ENCODE measurements at places on chromosomes 2 and 18.

GRCh38 chr2:69041214-69041613, 28.2 kb downstream of the ANTXR1 start:
- DNase-seq, result no peak

DNA sequence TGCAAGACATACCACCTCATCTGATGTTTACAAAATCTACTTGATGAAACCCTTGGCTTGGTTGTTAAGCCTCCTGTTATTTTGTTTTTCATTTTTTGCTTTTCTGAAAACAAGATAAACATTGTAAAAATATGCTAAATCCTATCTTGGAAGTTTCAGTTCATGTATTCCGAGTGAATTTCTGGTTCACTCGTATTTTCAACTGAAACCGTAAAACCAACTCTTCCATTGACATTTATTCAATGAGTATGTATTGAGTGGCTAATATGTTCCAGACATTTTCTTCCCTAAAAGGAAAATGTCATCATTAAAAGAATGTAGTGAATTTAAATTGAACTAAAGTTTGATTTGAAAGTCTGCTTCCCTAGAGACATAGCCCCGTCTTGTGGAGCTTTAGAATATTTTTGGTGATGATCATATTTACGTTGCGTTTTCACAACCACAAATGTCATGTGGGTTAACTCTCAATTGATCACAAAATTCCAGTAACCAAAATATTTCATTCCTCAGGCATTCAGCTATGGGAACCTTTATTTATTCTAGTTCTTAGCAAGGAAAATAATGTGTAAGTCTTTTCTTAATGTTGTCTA, 204.2 kb downstream of the MBD2 start:
- no peak for DNase-seq

DNA sequence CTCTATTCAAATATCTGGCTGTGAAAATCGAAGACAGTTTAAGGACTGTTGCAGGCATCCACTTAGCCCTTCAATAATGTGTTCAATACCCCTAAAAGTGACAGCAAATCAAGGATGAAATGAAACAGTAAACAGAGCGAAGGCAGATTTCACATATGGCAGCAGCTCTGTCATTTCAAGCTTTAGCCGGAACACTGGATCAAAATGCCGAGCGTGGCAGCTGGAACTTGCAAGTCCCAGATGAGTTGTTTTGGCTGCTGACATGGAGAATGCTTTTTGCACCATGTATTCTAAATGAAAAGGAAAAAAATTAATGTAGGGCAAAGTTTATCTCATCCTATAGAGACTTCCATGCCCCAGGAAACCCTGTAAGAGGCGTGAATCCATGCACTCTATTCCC, 18.0 kb downstream of the LRRC30 start:
- peak; percentile 6 for DNase-seq

- no peak for DNase-seq
These were observed 29.4 kb downstream of the ACKR3 start for GRCh38 chr2:236599059-236599458.

- peak; percentile 45 for DNase-seq
These were observed 407.8 kb upstream of the CDH2 start for GRCh38 chr18:28584731-28585130.

GRCh38 chr2:65504201-65504600, 71.8 kb upstream of the SPRED2 start:
- DNase-seq, result no peak

- DNase-seq, result peak; percentile 24
These were observed 64.3 kb downstream of the ACKR3 start for GRCh38 chr2:236633775-236634560.

DNA sequence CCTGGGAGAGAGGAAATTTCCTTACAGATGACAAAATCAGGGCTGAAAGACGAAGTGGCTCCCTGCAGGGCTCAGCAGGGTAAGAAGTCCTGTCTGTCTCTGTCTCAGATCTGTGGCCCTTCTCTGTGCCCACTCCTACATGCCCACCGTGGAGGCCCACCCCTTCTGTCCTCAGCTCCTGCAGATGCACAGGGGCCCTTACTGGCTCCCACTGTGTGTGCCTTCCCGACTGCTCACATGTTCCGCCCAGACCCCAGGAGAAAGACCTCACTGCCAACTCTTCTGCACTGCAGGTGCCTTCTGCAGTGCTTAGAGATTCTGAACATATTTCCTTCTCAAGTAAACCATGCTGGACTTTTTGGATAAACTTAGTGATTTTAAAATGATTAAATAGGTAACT, 1.9 kb upstream of the KCNS3 start:
- DNase-seq, result no peak

DNA sequence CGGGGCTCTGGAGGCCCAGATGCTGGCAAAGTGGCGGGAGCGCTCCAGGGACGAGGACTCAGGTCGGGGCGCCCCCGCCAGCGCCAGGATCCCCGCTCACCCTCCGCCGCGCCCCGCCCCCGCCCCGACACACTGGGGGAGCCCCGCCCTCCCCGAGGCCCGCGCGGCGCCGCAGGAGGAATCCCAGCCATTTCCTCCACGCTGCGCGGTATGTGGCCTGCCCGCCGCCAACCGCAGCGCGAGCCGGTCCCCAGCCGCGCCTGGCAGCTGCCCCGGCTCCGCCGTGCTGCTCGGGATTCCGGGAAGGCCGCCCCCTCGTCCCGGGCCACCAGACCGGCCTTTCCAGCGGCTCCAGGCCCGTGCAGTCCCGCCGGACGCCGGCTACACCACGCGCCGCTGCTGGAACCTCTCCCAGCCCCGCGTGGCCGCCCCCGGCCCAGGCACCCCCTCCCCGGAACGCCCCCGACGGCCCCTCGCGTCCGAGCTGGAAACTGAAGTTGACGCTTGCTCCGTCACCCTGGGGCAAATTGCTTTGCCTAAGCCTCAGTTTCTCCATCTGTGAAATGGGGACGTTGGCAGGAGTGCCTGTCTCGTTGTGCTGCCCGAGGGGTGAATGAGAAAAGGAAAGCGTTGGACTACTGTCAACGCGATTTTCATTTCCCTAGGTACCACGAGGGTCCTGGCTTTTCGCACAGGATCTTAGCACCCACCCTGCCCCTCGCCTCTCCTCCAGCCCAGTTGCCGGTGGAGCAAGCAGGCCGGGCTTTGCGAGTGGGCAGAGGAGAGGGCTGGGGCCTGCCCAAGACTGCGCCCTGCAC, 53.6 kb downstream of the PKDCC start:
- peak; percentile 65 for DNase-seq

- peak; percentile 50 for DNase-seq
These were observed 54.9 kb upstream of the BZW1 start for GRCh38 chr2:200756618-200757321.

GRCh38 chr2:175441181-175441761, 259.8 kb upstream of the ATP5MC3 start:
- DNase-seq, result no peak

- DNase-seq, result no peak
These were observed 497.2 kb upstream of the ZEB2 start for GRCh38 chr2:145017149-145017548.

DNA sequence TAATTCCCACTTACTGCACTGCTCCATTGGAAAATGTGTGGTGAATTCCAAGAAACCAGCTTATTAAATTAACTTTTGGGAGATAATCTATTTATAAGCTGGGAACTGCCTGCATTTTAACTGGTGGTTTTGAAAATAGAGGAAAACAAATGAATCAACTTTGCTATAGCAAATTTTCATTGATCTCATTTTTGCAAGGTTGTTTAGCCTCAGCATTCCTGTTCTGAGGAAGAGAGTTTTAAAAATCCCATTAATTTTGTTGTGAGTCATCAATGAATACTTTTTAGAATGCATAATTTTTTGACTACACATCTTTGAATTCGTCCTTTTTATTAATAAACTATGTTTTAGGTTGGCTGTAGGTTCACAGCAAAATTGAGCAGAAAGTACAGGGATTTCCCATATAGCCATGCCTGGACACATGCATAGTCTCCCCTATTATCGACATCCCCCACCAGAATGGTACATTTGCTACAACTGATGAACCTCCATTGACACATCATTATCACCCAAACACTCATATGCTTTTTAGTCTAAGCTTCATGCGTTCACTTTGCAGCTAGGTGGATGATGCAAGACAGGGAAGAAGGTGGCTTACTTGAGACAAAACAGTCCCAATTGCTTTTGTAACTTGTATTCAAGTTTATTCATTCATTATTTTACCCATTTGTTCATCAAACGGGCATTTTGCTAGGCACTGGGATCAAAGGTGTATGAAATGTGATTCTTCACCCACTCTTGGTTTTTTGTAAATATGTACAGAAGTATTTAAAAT, 106.9 kb downstream of the ZNF521 start:
- DNase-seq, result no peak

- peak; percentile 9 for DNase-seq
These were observed 533.4 kb downstream of the ERBB4 start for GRCh38 chr2:212005085-212005671.

DNA sequence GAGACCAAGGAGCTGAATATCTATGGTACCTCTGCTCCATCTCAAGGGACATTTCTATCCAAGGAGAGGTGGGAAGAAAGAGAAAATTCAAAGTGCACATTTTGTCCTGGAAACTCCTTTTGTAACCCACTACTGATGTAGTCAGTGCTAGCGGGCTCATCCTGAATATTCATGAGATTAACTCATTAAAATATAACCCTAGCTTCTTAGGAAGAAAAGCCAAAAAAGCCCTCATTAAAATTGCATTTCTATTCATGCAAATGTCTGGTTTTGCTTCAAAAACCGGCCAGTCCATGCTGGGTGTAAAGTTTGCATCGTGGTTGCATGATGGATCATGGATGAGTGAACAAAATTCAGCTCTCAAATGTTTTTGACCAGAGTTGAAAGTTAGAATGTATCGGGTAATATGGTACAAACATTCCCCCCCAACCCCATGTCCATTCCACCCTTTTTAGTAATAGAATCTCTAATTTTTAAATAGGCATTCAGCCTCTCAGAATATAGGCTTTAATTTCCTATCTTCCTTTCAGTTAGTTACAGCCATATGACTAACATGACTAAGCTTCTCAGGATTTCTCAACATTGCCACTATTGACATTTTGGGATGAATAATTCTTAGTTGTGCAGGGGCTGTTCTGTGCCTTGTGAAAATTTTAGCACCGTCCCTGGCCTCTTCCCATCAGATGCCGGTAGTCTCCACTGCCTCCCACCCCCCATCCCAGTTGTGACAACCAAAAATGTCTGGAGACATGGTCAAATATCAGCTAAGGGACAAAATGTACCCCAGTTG, 104.2 kb upstream of the RND3 start:
- no peak for DNase-seq

- DNase-seq, result peak; percentile 38
These were observed 425.6 kb downstream of the SUCLG1 start for GRCh38 chr2:84033347-84033974.

GRCh38 chr2:160207804-160208654, 8.0 kb upstream of the ITGB6 start:
- peak; percentile 72 for DNase-seq

DNA sequence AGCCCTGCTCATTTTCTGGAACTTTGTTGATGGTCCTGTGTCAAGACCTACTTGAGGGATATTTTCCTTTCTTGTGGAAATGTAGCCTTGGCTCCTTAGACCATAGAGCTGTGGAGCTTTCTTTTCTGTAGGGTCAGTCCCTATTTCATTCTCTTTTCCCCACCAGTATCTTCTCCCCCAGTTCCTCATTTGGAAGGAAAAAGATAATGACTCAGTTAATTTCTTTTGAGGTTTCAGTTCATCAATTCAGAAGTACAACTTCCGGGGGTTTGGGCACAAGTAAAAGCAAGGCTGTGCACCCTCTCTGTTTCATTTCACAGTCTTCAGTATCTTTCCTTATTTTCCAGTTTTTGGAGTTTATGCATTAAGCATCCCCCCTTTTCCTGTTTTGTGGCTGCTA, 70.7 kb downstream of the CDC42EP3 start:
- DNase-seq, result no peak

GRCh38 chr2:168626096-168626495, 170.0 kb downstream of the CERS6 start:
- no peak for DNase-seq

- DNase-seq, result no peak
These were observed 111.3 kb downstream of the LNPK start for GRCh38 chr2:175890636-175891242.

DNA sequence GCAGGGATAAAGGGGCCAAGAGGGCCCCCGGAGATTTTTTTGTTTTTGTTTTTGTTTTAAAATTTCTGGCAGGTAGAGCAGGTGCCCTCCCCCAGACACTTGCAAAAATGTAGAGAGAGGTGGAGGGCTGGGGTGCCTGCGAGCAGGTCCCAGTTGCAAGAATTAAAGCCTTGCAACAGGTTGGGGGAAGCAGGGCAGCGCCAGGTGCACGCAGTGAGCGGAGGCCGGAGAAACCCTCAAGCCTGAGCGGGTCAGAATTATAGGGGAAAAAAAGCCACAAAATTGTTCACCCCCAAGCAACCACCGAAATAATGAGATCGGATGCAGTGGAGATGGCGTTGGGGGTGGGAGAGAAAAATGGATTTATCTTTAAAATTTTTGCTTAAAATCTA, 527 bp downstream of the IGFBP5 start:
- DNase-seq, result no peak

GRCh38 chr2:215435280-215435869, 493 bp downstream of the FN1 start:
- DNase-seq, result peak; percentile 65

GRCh38 chr18:33951031-33951430, 273.7 kb downstream of the NOL4 start:
- DNase-seq, result no peak

DNA sequence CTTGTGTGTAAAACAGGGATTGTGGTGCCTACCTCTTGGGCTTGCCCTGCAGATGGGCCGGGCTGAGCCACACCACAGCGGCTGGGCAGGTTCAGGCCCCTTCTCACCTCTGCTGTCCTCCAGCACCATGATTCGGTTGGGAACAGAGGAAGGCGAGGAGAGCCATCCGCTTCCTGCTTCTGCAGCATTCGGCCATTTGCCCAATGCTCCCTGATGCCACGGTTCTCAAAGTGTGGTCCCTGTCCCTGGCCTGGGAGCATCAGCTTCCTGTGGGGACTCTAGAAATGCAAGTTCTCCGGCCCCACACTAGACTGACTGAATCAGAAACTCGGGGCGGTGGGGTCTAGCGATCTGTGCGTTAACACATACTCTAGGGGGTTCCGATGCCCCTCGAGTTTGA, 65.1 kb downstream of the RRM2 start:
- DNase-seq, result no peak

- peak; percentile 81 for DNase-seq
These were observed 7.0 kb downstream of the NCKAP5 start for GRCh38 chr2:133561045-133561852.

DNA sequence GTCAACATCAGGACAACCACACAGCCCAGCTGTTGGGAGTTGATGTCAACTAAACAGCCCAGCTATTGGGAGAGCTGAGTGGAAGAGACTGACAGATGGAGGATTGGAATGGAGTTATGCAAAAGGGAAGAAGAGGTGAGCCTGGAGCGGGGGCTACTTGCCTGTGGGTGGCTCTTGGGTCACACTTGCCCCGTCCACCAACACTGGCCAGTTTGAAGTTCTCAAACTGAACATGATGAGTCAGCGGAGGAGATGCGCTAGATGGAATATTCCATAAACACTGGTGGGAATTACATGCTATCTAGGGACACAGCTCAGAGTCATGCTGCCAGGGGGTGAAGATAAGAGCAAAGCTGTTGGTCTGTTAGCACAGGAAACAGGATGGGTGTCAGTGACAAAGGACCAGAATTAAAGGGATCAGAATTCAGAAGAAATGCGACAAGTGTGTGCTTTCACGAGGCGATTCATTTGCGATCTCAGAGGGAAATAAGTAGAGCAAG, 33.2 kb upstream of the AGAP1 start:
- no peak for DNase-seq

- peak; percentile 14 for DNase-seq
These were observed 83.1 kb downstream of the PDCL3 start for GRCh38 chr2:100645695-100646429.

GRCh38 chr2:174153757-174154680, 94.3 kb downstream of the OLA1 start:
- DNase-seq, result peak; percentile 63

Measured in umbilical cord (tissue), 2 donors.